ENCODE measurements at places on chromosomes 13 and 19.

DNA sequence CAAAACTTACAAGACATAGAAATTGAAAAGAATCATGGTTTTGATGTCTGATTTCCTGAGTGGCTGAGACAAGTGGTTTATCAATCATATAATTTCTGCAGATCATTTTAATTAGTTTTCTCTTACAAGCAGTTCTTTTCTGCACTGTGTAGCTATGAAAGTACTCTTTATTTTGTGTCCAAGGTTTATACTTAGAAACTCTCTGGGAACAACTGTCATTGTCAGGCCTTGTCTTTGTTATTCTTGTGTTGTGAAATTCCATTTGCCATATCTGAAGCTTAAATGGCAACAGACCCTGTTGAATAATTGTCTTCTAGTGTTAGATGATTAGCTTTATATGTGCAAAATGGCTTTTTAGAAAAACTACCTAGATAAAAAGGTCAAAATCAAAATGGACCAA, 312.1 kb downstream of the FGF14 start:
- DNase-seq = no peak

GRCh38 chr19:55603581-55604292, 1.7 kb upstream of the ZNF865 start:
- DNase-seq = no peak

DNA sequence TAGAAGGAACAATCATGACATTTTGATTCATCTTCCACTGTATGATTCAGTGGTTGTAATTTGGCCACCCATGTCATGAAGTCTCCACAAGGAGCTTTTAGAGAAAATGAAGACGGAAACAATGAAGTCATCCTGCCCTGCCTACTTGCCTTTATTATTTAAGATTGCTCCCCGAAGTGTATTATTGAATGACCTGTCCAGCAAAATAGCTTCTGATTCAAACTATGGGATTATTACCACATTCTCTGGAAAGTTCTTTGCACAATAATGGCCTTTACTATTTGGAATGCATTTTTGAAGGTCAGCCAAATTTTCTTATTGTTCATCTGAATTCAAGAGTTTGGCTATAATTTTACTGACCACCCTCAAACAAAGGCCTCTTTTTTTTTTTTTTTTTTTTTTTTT, 77.8 kb upstream of the RFC3 start:
- DNase-seq = no peak

DNA sequence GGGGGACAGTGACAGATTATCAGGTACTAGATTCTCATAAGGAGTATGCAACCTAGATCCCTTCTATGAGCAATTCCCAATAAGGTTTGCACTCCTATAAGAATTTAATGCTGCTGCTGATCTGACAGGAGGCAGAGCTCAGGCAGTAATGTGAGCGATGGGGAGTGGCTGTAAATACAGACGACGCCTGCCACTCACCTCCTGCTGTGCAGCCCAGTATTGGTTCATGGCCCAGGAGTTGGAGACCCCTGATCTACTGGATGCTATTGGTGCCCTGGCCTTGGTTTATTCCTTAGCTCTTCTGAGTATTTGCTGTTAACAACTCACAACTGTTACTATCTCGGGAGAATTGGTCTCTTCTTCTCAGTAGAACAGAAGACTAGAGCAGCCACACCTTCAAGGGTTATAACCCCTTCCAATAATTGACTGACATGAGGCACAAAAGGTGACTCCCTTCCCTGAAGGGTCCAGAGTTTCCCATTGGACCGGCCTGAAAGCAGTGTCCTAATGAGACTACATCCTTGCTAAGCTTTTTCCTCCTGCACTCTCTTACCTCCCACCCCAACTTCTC, 35.0 kb upstream of the RBM26 start:
- DNase-seq = peak; percentile 28

DNA sequence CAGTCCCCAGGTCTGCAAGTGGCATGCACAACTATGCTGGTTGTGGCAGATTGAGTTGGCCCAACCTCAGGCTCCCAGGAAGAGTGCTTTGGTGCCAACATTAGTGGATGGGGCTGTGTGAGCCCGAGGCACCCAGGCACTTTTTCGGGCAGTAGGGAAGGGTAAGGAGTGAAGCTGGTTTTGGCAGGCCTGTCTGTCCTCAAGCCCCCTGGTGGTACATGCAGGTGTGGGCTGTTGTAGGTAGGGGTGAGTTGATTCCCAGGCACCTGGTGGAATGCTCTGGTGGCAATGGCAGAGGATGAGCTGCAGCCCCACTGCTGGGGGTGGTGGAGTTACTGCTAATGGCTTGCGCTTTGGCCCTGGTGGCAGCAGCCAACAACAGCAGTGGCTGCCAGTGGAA, 723.7 kb upstream of the SLITRK1 start:
- no peak for DNase-seq

DNA sequence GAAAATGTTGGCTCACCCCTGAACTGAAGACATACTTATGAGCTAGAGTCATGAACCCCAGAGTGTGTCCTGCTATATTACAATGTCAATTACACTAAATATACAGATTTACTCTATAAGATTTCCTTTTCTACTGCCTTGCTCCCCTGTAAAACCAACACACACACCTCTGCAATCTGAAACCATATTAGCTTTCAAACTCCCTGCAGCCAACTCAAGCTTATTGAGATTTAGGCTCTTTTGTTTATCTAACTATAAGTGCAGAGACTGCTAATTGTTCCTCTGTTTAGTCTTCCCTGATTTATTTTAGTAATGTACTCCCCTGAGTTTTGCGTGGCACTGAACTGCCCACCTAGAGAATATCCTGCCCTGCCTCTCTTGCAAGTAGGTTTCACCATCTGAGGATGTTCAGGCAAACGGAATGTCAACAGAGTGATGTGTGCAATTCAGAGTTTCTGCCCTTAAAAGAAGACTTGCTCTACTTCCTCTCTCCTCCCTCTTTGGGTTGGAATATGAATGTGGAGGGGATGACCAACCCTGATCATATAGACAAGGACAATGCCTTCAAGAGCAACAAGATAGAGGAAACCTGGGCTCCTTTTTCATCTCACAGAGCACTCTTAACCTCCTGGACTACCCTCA, 22.3 kb downstream of the FAM216B start:
- DNase-seq = no peak

DNA sequence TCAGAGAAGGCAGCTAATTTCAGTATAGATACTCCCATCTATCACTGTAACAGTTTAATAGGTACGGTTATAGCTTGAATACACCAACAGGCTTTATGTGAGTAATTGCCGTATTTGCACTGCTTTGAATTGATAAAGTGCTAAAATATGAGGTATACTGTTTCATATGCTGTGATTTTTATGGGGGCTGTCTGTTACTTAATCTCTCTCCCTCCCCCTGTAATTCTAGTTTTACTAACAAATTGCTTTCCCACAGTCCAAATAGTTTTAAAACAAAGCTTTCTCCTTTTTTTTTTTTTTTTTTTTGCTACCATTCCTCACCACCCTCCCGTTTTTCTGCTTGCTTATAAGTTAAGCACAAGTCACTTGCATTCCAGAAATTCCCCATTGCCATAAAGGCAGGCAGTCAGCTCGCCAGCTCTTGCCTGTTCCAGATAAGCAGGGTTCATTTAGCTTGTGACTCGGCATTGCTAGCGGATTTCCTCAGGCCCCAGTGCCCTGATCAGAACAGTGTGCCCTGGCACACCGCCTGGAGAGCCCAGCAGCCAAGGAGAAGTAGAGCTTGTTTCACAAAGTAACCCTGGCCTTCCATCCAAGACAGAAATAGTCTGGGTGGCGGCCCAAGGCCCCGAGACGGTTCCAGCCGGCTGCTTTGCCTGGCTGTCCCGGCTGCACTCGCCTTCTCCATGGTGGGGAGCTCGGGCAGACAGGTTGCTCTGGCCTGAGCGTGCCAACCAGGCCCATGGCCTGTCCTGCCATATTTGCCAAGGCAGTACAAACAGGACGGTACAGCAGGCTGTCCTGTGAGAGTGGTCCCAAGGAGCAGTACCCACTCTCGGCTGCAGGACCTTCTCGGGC, 43.5 kb upstream of the NPAS1 start:
- no peak for DNase-seq

DNA sequence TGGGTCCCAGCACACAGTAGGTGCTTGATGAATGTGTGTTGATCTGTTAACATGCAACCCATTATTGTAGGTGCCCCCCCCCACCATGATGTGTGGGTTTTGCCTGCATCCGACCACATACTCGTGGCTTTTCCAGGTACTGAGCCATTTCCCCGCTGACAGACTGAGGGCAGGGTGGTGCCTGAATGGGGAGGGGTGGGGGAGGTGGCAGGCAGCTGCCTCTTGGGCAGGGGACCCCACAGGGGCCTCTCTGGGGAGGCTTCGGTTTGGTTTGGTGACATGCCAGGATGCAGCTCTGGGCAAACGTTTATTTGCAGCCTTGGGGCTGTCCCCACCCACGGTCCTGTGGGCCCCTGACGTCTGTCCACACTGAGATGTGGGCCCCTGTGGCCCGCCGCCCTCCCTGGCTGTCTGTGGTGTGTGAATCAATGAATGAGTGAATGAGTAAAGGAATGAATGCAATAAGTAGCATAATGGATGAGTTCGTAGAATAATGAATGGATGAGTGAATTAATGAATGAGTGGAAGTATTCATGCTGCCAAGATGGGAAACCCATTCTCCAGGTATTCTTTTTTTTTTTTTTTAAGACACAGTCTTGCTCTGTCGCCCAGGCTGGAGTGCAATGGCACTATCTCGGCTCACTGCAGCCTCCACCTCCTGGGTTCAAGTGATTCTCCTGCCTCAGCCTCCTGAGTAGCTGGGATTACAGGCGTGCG, 9.0 kb upstream of the JUND start:
- no peak for DNase-seq

- DNase-seq = no peak
Measured at GRCh38 chr19:16089010-16089846, 12.9 kb downstream of the TPM4 start.

GRCh38 chr19:54727562-54727961, 3.3 kb downstream of the KIR3DL3 start:
- no peak for DNase-seq

DNA sequence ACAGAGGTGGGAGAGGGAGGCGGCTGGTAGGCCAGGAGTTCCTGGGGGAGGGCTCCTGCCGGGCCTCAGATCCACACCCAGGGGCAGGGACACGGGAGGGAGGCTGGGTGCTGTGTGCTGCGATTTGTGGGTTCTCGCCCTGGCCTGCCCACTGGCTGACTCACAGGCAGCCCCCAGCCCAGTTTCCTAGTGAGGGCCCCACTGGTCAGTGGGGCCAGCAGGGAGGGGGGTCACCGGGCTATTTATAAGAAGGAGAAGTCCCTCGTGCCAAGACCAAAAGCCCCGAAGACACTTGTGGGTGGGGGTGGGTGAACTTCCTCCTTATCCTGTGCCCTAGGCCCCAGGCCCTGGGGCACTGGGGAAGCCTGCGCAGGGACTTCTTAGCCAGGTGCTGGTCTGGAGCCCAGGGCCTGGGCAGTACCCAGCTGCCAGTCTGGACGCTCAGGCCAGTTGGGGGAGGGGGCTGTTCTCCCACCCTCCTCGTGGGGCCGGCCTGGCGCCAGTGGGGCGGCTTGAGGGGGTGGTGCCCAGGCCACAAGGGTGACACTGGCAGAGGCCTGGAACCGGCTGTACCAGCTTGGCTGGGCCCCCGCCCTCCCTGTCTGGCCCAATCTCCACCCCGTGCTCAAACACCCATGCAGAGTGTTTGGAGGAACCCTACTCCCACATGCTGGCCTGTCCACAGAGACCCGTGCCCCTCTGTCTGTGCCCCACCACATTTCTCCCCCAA, 5.0 kb upstream of the JUNB start:
- no peak for DNase-seq

GRCh38 chr19:2362970-2363300, 2.9 kb downstream of the TMPRSS9 start:
- DNase-seq = no peak

DNA sequence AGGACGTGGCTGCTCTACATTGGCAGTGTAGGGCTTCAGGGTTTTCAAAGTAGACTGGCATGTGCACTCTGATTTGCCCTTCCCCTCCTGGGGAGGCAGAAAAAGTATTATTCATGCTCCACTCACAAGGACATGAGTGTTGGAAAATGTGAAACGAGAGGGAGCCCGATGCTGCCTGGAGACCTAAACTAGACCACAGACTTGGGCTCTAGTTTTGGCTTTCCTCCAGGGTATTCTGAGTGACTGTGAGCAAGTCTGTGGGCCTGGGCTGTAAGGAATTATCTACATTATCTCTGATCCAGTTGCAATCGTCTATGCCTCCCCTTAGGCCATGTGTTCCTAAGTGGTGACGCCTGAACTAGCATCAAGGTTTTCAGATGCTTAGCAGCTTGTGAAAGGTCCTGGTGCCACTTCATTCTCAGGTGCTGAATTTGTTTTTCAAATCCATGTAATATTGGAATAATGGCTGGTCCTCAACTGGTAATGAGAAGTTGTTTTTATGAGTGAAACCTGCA, 55.0 kb downstream of the MRPL57 start:
- DNase-seq = no peak

GRCh38 chr13:97726664-97727280, 226.7 kb upstream of the IPO5 start:
- no peak for DNase-seq

DNA sequence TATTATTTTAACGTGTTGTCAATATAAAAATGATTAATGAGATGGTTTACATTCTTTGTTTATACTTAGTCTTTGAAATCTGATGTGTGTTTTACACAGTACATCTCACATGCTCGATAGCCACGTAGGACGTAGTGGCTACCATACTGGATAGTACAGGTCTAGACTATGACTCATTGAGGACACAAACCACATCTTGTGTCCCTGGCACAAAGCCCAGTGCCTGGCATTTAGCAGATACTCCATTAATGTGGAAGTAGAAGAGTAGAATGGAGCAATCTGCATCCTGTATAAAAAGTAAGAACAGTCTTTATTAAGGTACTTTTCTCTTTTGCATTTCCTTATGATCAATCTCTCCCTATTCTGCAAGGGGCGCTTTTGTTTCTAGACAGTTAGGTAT, 49.0 kb upstream of the FRY start:
- DNase-seq = peak; percentile 35

DNA sequence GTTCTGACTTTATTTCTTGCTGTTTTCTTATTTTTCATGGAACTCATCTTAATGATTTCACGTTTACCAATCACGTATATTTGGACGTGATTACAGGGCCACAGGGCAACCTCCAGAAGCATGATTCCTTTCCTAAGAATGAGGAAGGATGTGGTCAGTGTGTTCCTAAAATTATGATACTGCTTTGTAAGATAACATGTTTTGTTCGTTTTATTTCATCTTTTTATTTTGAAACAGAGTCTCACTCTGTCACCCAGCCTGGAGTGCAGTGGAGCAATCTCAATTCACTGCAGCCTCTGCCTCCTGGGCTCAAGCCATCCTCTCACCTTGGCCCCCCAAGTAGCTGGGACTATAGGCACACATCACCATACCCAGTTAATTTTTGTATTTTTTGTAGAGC, 24.8 kb upstream of the LAIR1 start:
- DNase-seq = no peak

Data from NCI-H146 (cell line).